ENCODE measurements at places on chromosomes 13 and 19.

DNA sequence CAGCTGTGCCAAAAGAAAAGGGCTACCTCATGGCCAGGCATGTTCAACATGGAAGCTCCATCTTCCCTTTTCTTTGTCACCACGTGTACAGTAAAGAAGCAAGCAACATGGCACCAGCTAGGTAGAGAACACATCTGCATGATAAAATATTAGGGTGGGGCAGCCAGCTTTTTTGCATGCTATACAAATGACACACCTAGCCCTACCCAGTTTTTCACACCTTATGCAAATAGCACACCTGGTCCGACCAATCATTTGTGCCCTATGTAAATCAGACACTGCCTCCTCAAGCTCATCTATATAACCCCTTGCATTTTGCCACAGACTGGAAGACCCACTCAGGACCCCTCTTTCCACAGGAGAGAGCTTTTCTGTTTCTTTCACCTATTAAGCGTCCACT lies 85.5 kb downstream of the STOML3 start:
- DNase-seq: no peak

- no peak for DNase-seq
Measured at GRCh38 chr19:12665281-12665573, 1.3 kb downstream of the MAN2B1 start.

DNA sequence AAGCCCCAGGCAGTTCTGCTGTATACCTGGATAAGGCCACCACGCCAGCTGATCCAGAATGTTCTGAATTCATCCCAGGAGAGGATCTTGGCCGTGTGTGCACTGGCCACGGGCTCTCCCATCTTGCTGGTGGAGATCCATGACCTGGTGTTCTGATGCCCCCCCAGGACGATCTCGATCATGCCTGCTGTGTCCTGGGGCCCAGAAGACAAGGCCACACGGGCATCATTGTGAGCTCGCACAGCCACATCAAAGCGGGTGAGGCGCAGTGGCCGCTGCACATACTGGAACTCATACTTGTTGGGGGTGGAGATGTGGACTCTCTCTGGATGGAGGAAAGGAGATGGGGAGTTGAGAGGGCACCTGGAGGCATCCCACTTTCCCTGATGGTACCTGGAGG lies 40.1 kb downstream of the F2RL3 start:
- DNase-seq: no peak

GRCh38 chr13:29323954-29324353 lies 271.5 kb downstream of the SLC7A1 start:
- DNase-seq: no peak

All from EH (cell line).